SK-N-MC (cell line): ENCODE measurements at places on chromosomes 12 and 14.

DNA sequence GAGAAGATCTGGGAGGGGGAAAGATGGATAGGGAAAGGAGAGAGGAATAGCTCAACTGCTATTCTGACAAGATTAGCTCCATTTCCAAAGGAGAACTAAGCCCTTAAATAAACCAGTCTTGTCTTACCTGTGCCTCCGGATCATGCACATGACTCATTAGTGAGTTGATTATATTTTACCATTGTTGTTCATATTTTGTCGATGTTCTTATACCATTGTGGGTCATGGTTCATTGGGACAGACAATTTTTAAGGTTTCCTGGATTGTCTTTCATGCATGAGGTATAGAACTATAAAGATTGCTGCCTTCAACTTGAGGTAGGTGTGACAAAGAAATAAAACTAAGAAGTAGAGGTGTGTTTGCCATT, 243.0 kb upstream of the ATP2B1 start:
- DNase-seq: no peak

- DNase-seq: no peak
These were observed 29.6 kb upstream of the SPPL3 start for GRCh38 chr12:120933786-120934185.

DNA sequence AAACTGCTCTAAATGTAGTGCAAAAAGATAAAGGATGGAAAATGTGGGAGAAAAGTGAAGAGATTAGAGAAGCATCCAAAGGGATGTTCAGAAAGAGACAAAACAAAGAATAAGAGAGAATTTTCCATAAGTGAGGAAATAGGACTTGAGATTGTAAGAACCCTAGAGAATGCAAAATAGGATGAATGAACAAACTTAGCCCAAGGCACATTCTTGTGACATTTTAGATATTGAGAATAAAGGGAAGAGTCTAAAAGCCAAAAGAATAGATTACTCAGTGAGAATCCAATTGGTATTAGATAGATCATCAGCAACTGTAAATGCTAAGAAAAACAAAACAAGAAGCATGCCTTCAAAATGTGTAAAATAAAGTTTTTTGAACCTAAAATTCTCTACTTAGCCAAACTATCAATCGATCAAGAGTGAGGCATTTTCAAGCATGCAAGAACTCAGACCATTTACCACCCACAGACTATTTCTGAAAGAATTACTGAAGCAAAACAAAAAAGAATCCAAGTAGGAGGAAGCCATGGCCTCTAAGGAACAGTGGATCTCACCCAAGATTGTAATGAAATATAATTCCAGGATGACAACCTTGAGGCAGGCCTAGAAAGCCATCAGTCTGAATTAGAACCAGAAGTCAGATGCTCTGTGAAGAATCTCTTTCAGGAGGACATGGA, 33.5 kb downstream of the DYRK2 start:
- no peak for DNase-seq

GRCh38 chr14:23104070-23104590, 659 bp downstream of the CIROP start:
- DNase-seq: no peak
